ENCODE measurements at places on chromosomes 5 and 9.

DNA sequence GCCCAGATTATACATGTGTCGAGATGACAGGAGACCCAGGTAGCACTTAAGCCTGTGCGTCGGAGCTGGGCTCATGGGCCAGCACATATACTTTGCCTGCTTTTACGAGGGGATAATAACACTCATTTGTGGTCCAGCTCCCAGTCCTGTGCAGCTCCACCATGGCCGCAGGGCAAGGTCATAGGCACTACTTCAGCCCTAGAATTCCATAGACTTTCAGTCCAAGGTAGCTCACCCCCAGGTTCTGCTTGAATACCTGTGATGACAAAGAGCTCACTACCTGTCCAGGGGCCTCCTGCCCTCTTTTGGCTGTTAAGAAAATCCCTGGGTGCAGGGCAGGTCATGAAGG, 1.7 kb downstream of the CORO2A start:
- DNase-seq, result no peak

DNA sequence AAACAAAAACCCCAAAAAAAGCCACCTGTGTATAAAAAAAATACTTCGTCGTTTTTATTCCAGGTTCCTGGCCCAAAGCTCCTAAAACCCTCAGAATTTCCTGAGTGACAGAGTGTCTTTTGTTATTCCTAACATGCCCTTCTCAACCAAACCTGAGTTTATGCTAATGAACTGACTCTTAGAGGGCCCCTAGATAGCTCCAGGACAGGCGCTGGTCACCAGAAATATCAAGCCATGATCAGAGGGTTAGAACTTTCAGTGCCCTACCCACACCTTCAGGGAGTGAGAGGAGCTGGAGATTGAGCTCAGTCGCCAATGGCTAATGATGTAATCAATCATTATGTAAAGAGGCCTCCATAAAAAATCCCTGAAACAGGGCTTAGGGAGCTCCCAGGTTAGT, 15.7 kb downstream of the AUH start:
- no peak for DNase-seq

DNA sequence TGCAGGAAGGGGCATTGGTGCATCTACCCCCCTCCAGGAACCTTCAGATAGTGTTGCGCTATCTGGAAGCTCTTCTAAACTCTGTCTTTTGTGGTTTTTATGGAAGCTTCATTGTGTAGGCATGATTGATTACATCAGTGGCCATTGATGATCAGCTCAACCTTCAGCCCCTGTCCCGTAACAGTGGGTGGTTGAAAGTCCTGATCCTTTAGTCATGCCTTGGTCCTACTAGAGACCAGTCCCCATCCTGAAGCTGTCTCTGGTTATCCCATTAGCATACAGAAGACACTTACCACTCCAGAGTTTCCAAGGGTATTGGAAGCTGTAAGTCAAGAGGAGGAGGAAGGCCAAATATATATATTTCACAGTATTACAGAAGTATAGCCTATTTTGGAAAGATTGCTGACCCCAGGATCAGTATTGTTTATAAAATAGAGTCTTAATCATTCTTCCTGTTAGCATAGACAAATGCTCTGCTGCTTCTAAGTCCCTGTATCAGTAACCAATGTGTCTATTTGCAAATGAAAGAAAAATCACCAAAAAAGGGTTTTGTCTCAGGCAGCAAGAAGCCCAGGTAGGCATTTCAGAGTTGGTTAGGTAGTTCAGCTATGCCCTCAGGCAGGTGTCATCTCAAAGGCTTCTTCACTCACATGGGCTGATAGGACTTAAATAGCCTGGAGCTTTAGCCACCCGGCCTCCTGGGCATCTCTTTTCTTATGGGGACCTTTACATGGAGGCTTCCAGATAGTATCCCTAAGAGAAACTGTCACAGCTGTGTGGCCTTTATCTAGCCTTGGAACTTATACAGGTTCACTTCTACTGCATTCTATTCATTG, 41.6 kb downstream of the SPIN1 start:
- no peak for DNase-seq

- no peak for DNase-seq
Observed at GRCh38 chr5:141234109-141234667, 11.0 kb upstream of the PCDHB15 start.

- no peak for DNase-seq
Observed at GRCh38 chr5:21858441-21858840, 994.7 kb downstream of the CDH12 start.

DNA sequence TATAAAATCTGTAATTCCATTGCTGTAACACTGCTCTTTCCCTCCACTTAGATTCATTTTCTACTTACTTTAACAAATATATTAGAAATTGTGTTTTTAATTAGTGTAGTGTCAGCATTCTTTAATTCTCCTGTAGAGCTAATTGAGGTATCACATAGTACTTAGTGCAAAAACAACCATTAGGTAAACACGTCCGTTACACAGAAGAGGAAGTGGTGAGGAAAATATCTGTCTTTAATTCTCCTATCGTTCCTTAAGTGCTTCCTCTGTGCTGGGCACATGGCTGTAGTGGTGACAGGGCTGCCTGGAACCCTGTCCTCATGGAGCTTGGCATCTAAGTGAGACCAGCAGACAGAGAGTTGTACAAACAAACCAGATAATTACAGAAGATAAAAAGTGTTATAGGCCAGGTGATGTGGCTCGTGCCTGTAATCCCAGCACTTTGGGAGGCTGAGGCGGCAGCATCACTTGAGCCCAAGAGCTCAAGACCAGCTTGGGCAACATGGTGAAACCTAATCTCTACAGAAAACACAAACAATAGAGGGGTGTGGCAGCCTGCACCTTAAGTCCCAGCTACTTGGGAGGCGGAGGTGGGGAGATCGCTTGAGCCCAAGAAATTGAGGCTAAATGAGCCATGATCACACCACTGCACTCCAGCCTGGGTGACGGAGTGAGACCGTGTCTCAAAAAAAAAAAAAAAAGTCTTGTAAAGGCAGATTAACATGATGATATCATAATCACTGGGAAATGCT, 36.4 kb downstream of the PARP8 start:
- no peak for DNase-seq

GRCh38 chr5:43485406-43485805, 1.7 kb upstream of the TMEM267 start:
- no peak for DNase-seq

GRCh38 chr9:87278971-87279733, 218.5 kb upstream of the DAPK1 start:
- no peak for DNase-seq

- no peak for DNase-seq
Observed at GRCh38 chr5:152584103-152584502, 179.0 kb upstream of the NMUR2 start.

DNA sequence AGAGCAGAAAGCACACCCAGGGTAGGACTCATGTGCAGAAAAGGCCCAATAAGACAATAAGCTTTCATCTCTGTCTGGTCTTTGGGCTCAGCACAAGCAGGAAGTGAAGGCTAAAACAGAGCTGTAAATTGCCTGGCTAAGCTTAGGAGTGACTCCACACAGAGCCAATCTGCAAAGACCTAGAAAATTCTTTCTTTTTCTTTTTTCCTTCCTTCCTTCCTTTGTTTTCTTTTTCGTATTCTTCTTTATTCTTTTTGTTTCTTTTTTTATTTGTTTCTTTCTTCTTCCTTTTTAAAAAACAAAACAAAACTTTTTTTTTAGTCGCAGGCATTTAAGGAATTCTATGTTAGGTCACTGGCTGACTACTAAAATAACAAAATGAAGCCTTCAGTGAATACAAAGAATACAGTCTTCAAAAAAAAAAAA, 12.2 kb downstream of the SLC35A4 start:
- no peak for DNase-seq

DNA sequence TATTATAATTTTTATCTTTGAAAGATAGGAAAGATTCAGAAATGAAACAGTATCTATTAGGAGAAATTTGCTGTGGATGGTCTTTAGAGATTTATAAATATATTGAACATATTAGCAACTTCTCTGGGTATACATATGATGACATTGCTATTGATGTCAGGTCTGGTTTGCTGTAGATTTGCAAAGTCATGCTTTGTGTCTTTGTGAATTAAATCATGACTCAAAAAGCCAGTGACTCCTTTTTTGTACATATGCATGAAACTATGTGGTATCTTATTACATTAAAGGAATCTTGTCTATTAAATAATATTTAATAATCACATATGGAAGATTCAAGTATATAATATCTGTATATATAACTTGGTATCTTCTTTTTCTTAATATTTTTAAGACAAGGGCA, 141.9 kb downstream of the ST8SIA4 start:
- no peak for DNase-seq

- DNase-seq, result no peak
Observed at GRCh38 chr5:21689587-21689986, 1163.6 kb downstream of the CDH12 start.

DNA sequence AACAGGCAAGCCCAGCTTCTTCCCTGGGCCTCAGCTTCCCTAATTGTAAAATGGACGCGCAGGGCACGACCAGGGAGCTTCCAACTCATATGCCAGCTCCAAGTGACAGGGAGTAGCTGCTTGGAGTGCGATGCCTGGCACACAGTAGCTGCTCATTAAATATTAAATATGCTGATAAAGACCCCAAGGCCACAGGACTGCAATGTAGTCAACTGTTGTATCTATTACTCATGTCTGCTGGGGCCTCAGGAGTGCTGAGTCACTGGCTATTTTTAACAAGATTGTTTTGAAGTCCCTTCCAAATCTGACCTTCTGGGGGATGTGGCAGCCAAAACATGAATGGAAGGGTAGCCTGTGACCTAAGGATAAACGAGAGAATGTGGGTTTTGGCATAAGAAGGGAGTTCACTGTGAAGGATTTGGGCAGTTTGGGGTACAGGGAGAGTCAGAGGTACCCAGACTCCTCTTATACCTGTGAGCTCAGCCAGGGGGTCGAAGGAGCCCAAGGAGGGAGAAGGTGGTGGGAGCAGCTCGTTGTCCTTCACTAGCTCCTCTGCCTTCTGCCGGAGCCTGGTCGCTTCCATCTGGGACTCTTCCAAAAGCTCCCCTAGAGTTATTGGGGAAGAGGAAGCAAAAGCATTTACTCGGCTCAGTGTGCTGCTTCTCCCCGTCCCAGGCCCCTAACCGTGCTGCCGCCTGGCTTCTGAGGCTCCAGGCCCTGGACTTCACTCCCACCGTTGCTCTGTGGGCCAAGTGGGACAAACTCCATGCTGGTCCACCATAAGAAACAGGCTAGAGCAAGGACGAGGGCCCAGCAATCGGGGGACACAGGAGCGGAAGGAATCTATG, 17.5 kb downstream of the TNIP1 start:
- DNase-seq, result no peak

DNA sequence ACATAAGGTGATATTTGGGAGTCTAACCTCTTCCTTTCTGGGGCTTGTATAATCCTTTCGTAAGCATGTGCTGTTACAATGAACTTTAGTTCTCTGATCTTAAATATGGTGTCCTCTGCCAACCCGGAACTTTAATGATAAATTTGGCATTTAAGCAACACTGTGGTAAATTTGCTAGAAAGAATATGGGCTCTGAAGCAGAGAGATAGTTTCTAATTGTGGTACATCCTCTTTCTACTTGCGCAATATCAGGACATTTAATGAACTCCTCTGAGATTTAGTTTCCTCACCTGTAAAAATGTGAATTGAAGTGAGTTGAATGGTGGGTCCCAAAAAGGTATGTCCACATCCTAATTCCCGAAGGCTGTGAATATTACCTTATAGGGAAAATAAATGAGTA, 364.7 kb downstream of the CAAP1 start:
- DNase-seq, result no peak

DNA sequence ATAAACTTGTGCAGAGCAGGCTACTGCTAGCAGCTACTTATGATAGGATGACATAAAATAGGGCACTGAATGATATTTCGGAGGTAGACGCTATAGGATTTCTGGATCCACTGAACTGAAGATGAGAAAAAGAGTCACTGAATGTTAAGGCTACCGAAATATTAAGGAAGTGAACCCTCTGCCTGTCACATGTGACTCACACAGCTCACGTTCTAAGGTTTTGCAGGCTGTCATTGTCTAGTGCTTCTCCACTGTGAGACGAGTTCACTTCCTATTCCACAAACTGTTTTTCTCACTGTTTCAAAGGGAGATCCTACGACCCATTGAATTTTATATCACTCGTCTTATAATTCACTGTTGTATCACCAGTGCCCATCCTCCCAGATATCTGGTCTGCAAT, 100.8 kb downstream of the CTNND2 start:
- DNase-seq, result no peak

DNA sequence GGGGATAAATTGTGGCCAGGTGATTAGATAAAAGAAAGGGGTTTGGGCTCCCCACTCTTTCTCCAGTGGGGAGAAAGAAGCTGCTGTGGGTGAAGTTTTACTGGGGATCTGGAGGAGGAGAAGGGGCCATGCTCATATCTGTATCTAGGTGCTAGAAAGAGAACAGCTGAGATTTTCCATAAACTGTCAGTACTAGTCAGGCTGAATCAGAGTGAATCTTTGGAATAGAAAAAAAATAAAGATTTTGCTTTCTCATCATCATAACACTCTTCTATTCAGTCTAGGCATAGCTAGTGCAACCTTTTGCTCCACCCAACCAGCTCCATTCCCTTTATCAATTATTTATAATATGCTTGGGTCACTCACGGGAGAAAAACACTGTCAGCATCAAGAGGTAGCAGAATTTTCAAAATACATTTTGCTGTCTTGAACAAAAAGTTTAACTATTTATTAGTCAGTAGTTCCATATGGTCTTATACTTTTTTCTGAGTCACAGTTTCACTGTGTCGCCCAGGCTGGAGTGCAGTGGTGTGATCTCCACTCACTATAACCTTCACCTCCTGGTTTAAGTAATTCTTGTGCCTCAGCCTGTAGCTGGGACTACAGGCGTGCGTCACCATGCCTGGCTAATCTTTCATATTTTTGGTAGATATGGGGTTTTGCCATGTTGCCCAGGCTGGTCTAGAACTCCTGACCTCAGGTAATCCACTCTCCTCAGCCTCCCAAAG, 21.3 kb upstream of the ERMP1 start:
- no peak for DNase-seq

DNA sequence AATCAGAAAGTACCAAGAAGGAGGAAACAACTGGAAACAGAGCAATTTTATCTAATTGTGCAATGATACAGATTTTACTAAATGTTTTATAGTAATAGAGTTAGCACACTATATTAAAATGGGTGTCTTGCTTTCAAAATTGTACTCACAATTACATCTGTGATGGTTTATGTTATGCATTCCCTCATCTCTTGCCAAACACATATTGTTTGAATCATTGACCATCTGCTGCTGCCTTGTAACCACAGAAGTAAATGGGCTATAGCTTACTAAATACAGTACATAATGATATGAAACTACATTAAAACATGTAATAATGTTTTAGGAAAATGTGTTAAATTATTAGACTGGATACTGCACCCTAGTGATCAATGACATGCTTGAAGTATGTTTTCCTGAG, 158.1 kb downstream of the SLC25A46 start:
- DNase-seq, result no peak

GRCh38 chr5:553874-554273, 29.6 kb upstream of the SLC9A3 start:
- no peak for DNase-seq

GRCh38 chr5:57841676-57842363, 359.2 kb upstream of the ACTBL2 start:
- DNase-seq, result no peak

GRCh38 chr5:152688561-152689249, 283.6 kb upstream of the NMUR2 start:
- no peak for DNase-seq

All from activated CD8-positive, alpha-beta memory T cell treated with anti-CD3 and anti-CD28 coated beads for 1 hour (primary cell).